HuH-7.5 (cell line): ENCODE measurements at places on chromosomes 1 and 21.

GRCh38 chr1:200354243-200354642, 55.6 kb downstream of the ZNF281 start:
- DNase-seq = no peak

DNA sequence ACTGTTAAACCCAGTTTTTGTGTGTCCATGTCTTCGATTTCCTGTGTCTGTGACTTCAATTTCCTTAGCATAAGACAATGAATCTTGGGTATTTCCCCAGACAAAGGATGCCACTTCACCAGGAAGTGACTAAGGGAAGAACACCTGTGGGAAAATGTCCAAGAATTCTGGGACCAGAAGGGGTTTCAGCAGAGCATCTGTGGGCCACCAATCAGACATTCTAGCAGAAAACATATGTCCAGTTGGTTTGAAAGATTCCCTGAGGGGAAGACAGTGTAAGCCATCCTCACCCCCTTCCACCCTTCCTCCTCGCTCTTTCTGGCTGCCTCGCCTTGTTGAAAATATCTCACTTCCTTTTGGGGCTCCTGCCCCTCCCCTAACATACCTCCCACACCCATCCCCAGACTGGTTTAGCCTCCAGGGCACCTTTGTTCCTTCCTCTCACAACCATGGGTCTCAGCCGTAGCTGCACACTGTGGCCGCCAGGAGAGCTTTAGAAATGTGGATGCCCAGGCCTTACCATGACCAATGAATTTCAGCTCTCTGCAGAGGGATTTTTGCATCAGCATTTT, 25.5 kb upstream of the IFNAR1 start:
- DNase-seq = no peak

DNA sequence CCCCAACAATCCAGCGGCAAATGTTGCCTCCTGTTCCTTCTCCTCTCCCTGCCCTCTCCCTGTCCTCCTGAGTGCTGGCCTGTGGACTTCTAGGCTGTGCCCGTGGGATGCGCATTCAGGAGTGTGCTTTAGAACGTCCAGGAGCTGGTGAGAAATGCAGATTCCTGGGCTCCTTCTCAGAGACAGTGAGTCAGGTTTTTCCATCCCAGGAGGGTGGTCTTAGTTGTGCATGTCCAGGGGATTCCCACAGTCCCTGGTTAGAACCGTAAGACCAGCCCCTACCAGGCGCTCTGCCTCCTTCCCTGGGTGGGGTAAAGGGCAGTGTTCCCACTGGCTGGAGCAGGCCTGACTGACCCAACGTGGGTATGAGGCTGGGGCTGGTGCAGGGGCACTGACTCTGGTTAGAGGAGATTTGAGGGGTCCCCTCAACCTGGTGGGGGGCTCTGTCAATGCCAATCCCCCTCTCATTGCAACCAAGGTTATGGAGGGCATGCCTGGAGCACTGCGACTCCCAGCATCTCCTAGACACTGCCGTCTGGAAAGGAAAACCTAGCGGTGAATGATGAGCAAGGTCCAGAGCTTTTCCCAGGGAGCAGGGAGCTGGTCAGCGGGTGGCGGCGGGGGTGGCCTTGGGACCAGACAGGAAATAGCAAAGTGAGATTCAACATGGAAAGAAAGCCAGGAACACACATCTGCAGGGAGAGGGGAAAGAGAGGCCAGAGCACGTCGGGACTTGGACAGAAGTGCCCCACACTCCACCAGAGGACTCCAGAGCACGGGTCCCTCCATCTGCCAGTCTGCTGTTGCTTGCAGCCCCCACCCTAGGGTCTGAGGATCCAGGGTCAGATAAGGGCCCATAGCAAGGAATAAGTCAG, 38.5 kb downstream of the HSPG2 start:
- DNase-seq = no peak

GRCh38 chr1:219812086-219812485, 116.3 kb downstream of the SLC30A10 start:
- no peak for DNase-seq

GRCh38 chr1:184533915-184534314, 147.1 kb downstream of the C1orf21 start:
- DNase-seq = no peak

GRCh38 chr1:87224201-87224600, 104.5 kb upstream of the LMO4 start:
- DNase-seq = no peak

DNA sequence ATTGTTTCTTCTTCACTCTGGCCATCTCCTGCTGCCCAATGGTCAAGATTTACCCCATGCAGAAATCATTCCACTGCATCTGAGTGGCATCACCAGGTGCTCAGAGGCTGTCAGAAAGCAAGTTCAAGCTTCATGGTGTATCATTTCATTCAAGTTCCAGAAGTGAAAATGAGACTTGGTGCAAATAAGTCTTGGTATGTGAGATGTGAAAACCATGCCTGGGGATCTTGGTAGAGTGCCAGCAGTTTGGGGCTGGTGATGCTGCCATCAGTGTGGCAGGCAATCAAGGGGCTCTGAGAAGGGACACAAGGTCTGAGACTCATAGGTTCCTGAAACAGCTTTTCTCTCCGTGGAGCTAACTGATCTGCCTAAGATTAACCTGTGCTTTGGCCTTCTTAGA, 52.0 kb downstream of the CD2 start:
- DNase-seq = no peak
